ENCODE measurements at places on chromosomes 6 and 20. TPM values are rescaled to one million over a fixed set of nuclear protein-coding genes. Genes with fewer than 3 reads are reported as not detected.

GRCh38 chr6:11851387-11851786 is 72.8 kb upstream of the ADTRP start:
- DNase-seq = peak; percentile 86

DNA sequence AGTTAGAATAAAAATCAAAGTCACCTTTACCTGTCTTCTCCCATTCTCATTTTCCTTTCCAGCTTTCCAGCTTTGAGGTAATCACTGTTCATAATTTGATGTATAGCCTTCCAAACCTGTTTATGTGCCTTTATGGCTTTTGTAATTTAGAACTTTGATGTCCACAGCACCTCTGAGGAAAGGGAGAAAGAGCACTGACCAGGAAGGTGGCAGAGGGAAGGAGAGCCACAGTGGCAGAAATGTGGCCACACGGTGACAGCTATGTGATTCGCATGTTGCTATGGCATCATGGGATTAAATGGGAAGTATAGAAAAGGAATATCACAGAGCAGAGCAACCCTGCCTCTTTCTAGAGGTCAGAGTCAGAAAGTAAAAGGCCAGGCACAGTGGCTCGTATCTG is 51.7 kb upstream of the PLCG1 start:
- no peak for DNase-seq

DNA sequence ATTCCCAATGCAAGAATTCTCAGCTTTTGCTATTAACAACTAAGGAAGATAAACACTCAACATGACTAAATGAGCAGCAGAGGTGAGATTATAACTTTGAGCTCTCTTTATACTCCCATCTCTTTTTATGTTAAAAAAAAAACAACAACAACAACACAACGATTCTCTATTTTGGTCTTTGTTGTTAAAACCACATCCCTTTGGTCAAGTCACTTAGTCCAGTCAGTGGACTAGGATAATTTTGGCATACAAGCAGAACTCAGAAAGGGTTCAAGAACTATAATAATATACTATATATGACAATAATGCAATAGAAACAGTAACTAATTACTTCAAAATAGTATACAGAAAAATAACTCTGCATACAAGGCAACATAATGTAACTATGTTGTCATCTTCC is 312.4 kb downstream of the RNGTT start:
- no peak for DNase-seq

COL12A1 gene
- 14.6 TPM for total RNA-seq

DNA sequence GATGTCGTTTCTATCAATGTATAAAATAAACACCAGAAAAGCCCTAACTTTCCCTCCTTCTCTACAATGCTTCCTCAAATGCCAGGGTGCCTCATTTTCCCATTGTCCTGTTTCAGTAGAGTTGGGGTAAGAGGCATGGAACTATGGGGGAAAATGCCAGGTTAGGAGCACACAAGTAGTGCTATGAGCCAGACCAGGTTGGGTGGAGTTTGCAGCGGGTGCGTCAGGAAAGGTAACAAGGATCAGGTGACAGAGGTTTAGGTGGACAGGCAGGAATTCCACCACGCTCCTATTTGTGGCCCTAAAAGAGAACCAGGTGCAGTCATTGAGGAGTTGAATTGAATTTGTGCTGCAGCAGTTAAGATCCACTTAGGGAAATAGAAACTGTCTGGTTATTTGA is 36.5 kb downstream of the SYTL3 start:
- DNase-seq = no peak

Data from myocyte (in vitro differentiated cells).